ENCODE measurements at places on chromosomes 7 and 10. TPM values are rescaled to one million over a fixed set of nuclear protein-coding genes. Genes with fewer than 3 reads are reported as not detected.

GRCh38 chr7:147524726-147525250 lies 1065.8 kb upstream of the C7orf33 start:
- peak; percentile 38 for DNase-seq

Gene UCMA
- not detected for total RNA-seq

- no peak for DNase-seq
These were observed 92.1 kb downstream of the CCDC71L start for GRCh38 chr7:106568680-106569499.

Gene RBP3
- not detected for total RNA-seq

Gene GIMAP1
- not detected for total RNA-seq

- DNase-seq = no peak
These were observed 992.2 kb downstream of the PCDH15 start for GRCh38 chr10:53808677-53809372.

DNA sequence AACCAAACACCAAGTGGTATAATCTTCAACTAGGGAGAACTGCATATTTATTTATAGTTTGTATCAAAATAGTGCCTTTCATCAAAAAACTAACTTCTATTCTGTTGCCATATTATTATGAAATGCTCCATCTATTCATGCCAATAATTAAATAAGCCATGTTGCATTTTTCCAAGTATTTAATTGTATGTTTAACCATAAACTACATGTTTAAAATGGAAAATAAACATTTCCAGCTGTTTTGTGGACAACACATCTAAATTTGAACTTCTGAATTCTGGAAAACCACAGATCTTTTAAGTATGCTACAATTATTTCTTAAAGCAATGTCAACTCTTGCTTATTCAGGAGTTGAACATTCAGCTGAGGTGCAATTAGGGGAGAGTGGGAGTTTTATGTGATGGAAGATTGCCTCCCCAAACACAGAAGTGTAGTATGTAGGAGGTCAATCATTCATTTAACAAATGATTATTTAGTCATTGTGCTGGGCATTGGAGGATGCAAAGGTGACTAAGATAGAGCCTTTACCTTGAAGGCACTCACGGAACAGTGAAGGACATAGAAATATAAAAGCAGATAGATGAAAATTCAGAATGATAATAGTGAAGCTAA lies 80.7 kb upstream of the PPP1R3C start:
- no peak for DNase-seq

Gene OGDHL
- total RNA-seq = 10.7 TPM

- DNase-seq = no peak
These were observed 1.9 kb downstream of the RSBN1L start for GRCh38 chr7:77698042-77698625.

Gene IFIT2
- total RNA-seq = 0.53 TPM

Gene NUTM2E
- total RNA-seq = not detected

GRCh38 chr10:29622382-29622922 lies 12.3 kb downstream of the SVIL start:
- no peak for DNase-seq

DNA sequence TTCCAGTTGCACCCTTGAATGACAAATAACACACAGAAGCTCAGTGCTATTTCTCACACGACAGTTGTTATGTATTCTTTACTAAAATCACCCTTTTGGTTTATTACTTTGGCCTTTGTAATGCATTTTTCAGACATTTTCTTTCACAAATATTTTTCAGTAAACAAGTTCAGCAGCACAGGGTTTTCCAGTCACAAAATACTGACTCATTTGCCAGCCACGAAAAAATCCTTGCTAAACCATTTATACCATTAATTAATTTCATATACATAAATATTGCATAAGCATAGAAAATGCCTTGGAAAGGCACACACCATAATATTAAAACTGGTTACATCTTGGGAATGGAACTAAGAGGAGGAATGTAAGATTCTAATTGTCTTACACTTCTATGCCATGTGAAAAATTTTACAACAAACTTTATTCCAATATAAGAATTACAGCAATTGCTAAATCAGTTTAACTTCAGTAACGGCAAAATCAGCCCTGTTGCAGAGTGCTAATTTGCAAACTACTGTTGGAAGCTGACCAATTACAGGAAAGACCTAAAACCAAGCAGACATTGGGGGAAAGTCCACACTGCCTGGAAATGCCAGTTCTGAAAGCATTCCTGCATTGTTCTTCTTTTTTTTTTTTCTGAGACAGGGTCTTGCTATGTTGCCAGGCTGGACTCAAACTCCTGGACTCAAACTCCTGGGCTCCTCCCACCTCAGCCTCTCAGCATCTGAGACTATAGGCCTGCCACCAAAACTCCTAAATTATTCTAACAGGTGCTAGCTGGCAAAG lies 31.6 kb upstream of the PBLD start:
- DNase-seq = no peak

GRCh38 chr7:11533229-11533820 lies 298.7 kb downstream of the THSD7A start:
- DNase-seq = peak; percentile 31

Gene CYP2W1
- total RNA-seq = not detected

- no peak for DNase-seq
These were observed 18.9 kb downstream of the GIMAP5 start for GRCh38 chr7:150756166-150756565.

DNA sequence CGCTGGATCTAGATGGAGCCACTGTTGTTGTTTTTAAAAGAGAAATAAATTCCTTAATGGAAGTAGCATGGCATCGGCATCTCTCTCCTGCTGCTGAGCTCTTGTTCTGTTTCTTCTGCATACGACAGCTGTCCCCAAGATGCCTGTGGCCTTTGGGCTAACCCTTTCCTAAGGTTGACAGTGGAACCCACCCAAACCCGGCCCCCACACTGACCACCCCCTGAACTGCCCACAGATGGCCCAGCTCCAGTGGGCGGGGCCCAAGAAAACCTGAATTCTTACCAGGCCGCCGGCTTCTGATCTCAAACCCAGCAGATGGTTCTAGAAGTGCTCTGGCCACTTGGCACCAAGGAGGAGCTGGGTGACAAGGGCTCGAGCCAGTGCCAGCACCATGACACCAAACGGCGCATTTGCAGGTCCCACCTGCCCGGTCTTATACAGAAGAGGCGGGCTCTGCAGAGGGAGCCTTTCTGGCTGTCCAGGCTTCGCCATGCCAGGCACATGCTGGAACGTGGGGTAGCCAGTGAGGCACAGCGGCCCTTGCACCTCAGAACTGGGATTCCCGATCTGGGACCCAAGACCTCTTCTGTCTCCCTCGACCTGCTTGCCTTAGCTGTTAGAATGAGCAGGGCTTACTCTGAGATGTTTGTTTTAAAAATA lies 82.7 kb downstream of the RGS10 start:
- no peak for DNase-seq

Gene GTPBP4
- total RNA-seq = 87.0 TPM

Gene TAS2R5
- total RNA-seq = 0.30 TPM

DNA sequence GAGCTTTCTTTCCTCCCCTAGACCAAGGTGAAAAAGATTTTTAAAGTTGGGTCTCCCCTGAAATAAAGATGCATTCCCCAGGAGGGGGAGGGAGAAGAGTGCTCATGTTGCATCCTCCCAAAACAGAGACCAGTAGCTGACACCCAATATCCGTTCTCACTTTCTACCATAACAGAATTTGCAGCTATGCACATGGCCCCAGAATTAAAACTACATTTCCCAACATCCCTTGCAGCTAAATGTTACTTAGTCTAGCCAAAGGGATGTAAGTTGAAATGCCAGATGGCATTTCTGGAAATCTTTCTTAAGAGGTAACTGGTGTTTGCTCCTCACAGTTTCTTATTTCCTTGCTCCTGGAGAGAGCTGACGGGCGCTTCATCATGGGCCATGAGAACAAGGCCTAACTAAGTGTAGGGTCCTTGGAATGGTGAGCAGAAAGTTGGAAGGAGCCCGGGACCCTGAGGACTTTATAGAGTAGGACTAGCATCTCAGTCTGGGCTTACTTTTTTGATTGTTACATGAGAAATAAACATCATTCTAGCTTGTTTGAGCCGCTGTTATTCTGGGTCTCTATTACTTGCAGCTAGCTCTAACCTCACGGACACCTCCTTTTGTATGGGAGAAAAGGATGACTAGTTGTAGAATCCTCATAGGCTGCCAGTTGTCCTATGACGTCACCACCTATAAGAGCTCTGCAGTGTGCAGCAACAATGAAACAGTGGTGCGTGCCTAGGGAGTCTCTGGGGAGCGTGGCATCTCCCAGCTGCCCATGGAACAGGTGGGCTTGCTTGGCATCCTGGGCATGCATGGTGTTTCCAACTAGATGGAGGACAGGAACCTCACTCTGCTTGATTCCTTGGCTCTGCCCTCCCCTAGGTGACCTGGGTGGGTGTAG lies 46.1 kb upstream of the EXOC6 start:
- no peak for DNase-seq

- DNase-seq = no peak
These were observed 338.0 kb upstream of the KIAA1217 start for GRCh38 chr10:23870651-23871610.

DNA sequence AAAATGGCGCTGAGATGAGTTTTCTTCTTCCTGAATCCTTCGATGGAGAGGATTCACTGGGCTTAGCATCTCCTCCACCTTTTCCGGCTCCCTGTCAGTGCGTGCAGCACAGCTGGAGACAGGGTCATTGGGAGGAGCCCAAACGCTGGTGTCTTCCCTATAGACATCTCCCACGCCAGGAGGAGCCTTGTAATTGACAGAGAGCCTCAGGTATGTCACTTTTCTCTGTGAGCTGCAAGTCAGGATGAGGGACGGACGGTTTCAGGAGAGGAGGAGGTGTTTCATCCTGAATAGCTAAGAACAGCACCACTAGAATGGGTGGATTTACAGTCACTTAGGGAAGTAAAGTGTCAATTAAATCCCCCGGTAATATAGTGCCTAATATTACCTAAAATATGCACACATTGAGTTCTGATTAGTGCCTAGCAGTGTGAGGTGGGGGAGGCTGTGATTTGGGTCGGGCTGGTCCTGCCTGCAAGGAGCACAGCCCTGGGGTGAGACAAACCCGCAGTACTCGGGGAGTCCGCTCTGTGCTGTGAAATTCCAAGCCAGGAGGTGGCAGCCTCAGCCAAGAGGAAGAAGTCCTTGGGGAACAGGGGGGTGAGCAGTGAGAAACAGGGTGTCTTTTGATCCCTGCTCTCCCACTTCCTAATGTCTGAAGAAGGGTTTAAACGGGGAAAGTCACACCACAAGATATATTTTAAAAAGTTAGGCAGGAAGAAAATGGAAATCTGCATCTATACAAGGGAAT lies 28.2 kb downstream of the IL15RA start:
- peak; percentile 40 for DNase-seq

Gene DPP6
- total RNA-seq = not detected

DNA sequence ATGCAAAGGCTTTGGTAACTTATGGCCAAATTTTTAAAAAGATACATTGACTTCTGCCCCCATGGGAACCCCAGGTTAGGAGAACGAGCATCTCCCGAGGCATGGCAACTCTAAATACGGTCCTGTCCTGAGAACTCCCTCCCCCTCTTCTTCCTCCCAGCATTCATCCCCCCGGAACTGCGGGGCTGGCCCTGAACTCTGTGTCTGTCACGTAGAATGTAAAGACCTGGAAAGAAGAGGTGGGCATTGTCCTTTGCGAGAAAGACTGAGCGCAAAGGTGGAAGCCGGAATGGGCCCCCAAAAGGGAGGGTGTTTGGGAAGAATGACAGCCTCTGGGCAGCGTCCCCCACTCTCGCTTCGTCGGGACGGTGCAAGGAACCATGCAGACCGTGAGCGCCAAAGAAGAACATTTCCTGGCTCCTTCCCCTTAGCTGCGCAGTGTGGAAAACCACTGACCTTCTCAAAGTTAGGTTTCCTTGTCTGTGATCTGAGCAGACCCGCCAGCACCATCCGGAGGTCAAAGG lies 21.0 kb downstream of the SHH start:
- DNase-seq = no peak

DNA sequence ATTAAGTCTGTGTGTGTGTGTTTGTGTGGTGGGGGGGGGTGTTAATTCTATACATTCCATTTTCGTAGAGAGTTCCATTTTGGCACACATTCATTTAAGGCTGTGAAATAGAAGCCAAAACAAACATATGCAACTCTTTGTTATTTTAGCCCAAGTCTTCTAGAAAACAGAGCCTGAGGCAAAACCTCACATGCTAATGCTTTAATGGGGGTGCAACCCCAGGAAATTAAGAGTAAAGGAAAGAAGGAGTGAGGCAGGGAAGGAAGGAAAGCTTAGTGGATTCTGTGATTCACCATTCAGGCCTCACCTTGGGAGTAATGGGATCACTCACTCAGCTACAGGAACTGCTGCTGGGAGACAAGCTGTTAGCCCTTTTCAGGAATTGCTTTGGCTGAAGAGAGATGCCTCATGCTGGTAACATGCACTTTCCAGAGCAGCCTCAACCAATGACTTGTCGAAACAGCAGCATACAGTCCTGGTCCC lies 73.0 kb upstream of the CTTNBP2 start:
- DNase-seq = peak; percentile 71

DNA sequence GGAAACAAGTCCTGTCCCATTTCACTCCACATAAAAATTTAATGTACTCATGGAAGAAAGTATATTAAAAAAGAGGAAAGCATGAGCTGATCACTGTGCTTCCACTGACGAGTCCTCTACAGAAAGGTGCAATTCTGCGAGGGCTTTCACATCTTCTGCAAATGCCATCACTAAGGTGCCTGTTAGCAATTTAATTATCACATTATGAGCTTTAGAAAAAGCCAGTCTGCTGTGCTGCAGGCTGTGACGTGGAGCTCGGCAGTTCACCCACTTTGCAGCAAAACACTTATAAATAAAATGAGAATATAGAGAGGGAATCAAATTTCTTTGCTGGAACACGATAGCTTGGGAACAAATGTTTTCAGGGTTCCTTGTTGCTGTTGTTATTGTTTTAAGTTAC lies 22.5 kb upstream of the NEUROD6 start:
- DNase-seq = no peak

DNA sequence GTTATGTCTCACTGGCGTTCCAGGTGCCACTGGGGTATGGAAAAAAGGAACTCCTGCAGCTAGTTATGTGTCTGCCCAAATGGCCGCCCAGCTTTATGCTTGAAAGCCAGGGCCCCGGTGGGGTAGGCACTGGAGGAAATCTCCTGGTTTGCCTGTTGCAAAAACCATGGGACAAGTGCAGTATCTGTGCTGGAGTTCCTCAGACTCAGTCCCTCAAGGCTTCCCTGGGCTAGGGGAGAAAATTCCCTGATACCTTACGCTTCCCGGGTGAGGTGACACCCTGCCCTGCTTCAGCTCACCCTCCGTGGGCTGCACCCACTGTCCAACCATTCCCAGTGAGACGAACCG lies 90.3 kb upstream of the CDK6 start:
- no peak for DNase-seq

- no peak for DNase-seq
These were observed 290.7 kb upstream of the KIAA1217 start for GRCh38 chr10:23918090-23918723.

GRCh38 chr10:58980826-58981415 lies 195.5 kb upstream of the PHYHIPL start:
- no peak for DNase-seq

- no peak for DNase-seq
These were observed 393.2 kb upstream of the FOXK1 start for GRCh38 chr7:4288791-4289394.

GRCh38 chr7:32587411-32587948 lies 92.2 kb downstream of the AVL9 start:
- peak; percentile 38 for DNase-seq

Measured in HT1080 (cell line).